A673 (cell line): ENCODE measurements at places on chromosomes 3 and 15. TPM values are rescaled to one million over a fixed set of nuclear protein-coding genes. Genes with fewer than 3 reads are reported as not detected.

Gene SPATA12
- total RNA-seq, result not detected in 2 replicates

Gene GCSAM
- not detected in 2 replicates for total RNA-seq

- no peak overlapping the region for H3K4me3 ChIP-seq
- H3K4me1 ChIP-seq, result peaks cover 43% of the 10 kb centered on the region
- no peak for DNase-seq
- no peaks in the 10 kb centered on the region for H3K36me3 ChIP-seq
- H3K27ac ChIP-seq, result no peak overlapping the region
Observed at GRCh38 chr3:65810302-65810701, 228.4 kb downstream of the MAGI1 start.

GRCh38 chr3:48371651-48372376, at the start of gene FBXW12:
Gene FBXW12 (plus strand): TSS chr3:48372219. CDS start chr3:48372768, 549 bp downstream.
- H3K4me1 ChIP-seq, result no peaks in the 10 kb centered on the region
- no peaks in the 10 kb centered on the region for H3K36me3 ChIP-seq
- H3K27ac ChIP-seq, result no peak within 1 kb of the TSS
- DNase-seq, result no peak
- H3K27me3 ChIP-seq, result no peaks in the 10 kb centered on the region
